Esophagus squamous epithelium (tissue), 5 donors: ENCODE measurements at places on chromosomes 1 and 21.

- DNase-seq, result no peak
These were observed 176.8 kb downstream of the FAF1 start for GRCh38 chr1:50783286-50783685.

- DNase-seq, result no peak
These were observed 61.1 kb downstream of the CD46 start for GRCh38 chr1:207812778-207813511.

GRCh38 chr1:35863881-35864625 lies 19.0 kb upstream of the AGO1 start:
- no peak for DNase-seq

DNA sequence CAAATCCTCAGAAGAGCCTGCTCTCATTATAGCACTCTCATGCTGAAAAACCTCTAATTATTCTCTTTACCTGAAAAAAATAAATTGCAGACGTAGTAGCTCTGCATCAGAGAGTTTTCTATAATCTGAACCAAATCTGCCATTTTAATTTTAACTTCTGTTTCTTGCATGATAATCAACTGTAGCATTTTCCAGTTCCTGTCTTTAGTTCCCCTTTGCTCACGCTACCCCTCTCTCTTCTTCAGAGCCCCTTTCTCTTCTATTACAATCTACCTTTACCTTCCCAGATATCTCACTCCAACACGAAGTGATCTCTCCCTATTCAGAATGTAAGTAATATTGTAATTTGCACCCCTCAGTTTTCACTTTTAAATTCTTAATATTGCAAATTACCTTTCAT lies 31.4 kb downstream of the FMO1 start:
- no peak for DNase-seq

DNA sequence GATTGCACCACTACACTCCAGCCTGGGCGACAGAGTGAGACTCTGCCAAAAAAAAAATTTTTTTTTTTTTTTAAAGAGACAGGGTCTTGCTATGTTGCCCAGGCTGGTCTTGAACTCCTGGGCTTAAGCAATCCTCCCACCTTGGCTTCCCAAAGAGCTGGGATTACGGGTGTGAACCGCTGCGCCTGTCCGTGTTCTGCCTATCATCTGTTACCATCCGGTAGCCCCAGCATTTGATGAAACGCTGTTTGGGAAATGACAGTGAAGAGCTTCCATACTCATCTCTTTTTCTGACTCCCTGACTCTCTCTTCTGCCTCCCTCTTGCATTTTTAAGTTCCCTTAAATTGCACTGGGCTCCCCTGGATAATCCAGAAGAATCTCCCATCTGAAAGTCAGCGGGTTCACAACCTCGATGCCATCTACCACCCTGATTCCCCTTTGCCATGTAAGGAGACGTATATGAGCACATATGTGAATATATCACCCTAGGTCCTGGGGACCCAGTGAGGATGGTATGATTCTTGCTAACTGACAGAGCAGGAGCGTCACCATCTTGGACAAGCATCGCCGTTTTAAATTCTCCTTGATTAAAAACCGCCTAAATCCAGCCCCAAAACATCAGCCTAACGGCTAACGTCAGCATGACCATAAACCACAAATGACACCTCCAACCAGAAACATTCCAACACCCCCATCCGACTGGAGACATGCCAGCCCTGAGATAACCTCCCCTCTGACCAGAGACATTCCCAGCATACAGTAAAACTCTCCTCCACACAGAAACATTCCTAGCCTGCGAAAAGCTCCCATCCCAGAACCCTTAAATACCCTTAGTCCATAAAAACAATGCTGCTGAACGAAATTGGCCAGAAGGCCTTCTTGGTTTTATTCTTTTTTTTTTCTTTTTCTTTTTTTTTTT lies 12.4 kb downstream of the TNFRSF8 start:
- DNase-seq, result no peak

DNA sequence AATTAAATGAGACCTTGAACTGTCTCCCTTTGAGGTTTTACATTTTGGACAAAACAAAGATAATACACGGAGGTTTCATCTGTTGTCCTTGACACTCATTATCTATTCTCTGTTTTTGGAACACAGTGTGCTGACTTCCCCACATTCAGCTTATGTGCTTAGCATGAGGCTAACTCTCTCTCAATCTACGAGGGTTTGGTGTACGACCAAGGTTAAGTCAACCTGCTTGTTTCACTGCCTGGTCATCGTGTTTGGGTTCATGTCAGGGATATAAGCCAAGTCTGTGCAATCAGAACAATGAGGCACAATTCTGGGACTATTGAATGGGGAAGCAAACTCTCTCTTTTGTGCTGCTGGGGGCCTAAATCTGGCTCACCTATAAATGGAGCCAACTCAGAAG lies 328.5 kb upstream of the USP25 start:
- no peak for DNase-seq

DNA sequence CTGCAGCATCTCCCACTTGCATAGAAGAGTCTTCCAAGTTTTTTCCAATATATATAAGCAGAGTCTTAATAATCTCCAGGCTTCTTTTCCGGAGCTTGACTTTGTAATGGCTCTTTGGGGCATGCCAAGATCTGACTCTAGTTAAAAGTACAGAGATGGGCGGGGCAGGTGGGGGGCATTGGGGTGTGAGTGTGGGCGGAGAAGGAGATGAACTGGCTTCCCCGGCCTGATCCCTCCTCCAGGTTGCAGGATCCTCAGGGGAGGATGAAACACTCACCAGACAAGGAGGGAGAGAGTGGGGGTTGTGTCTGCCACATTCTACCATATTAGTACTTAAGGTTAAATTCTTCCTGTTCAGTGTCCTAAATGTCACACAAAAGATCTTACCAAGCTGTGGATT lies 23.0 kb downstream of the S100A10 start:
- DNase-seq, result no peak

- no peak for DNase-seq
These were observed 620.2 kb downstream of the PLPP3 start for GRCh38 chr1:55959136-55959548.

DNA sequence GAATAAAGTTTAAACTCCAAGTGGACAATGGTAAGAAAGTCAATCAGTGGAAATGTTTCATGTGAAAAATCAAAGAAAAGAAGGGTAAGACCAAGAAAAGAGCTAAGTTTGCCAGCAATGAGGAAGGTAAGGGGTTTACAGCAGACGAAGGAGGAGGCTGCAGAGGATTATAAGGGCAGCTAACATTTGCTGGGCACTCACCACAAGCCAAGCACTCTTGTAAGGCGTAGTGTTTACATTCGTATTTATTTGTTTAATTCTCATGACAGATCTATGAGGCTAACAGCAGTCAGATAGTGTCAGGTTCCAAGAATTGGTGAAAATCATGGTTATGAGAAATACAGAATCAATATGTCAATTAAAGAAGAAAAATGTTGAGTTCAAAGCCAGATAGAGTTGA lies 75.2 kb upstream of the NGF start:
- DNase-seq, result no peak

DNA sequence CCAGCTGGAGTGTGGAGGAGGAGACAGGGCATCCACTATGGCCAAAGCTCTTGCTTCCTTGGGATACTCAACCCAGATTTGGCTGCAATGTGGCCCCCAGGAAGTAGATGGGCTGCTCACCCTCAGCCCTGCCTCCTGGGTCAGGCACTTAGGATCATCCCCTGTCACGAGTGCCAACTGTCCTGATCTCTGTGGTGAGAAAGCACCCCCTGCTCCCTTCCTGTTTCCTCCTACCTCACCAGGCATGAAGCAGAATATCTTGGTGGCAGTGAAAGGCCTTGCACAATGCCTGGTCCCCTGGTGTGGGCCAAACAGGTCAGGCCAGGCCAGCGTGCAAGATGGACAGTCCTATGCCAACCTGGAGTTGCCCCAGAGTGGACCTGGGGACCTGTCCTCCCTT lies 211.7 kb downstream of the GRIK3 start:
- no peak for DNase-seq

- DNase-seq, result no peak
These were observed 51.6 kb downstream of the CRB1 start for GRCh38 chr1:197319631-197320030.

DNA sequence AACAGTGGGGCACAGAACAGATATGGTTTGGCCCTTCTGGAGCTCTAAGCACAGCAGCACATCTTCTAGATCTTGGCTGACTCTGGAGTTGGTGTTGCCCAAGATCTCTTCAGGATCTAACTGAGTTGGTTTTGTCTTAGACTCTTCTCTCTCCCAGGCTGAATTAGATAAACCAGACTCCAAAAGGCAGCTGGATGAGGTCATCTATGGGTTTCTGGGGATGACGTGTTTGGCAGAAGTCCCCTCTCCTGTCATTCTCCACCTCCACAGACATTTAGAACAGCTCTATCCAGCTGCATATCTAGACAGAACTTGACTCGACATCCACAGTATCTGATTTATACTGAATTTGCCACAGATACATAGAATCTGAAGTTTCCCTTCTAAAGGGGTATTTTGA lies 75.3 kb downstream of the ST6GALNAC5 start:
- no peak for DNase-seq

- DNase-seq, result no peak
These were observed 16.4 kb upstream of the CGN start for GRCh38 chr1:151494741-151495281.

GRCh38 chr1:33222381-33222780 lies 33.9 kb upstream of the ZNF362 start:
- DNase-seq, result no peak

- DNase-seq, result no peak
These were observed 32.7 kb upstream of the SUCO start for GRCh38 chr1:172500207-172500606.

DNA sequence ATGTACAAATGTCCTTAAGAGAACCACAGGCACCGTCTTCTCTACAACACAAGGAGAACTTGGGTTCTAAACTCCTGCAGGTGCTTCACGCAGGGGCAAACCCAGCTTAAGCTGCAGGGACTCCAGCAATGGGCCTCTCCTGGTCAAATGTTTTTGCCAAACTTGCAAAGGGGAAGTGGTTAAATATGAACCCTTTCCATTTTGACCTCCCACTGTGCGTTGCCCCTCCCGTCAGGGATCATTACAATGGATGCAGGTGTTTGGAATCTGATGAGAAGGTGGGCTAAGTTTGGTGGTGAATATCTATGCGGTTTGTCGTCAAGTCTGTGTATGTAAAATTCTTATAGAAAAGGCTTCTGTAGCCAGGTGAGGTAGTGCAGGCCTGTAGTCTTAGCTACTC lies 29.1 kb upstream of the SLC25A33 start:
- no peak for DNase-seq

DNA sequence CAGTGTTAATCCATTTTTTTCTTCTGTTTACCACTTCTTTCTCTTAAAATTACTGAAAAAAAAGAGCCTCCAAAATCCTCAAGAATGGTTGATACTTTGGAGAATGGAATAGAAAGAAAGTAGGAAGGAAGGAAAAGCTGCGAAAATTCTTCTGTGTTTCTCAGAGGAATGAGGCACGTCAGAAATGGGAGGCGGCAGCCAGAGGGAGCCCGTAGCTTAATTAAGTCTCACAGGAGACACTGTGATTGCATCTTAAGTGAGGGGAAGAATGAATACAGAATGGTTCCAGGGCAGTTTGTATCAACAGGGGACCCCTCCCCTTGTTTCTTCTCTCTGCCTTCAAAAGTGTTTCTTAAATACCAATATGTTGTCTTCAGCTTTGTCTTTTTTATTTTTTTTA lies 1099.5 kb downstream of the PLA2G4A start:
- no peak for DNase-seq

- DNase-seq, result no peak
These were observed 28.3 kb downstream of the COL18A1 start for GRCh38 chr21:45433301-45433700.

GRCh38 chr1:210695026-210695425 lies 366.3 kb downstream of the HHAT start:
- DNase-seq, result no peak

DNA sequence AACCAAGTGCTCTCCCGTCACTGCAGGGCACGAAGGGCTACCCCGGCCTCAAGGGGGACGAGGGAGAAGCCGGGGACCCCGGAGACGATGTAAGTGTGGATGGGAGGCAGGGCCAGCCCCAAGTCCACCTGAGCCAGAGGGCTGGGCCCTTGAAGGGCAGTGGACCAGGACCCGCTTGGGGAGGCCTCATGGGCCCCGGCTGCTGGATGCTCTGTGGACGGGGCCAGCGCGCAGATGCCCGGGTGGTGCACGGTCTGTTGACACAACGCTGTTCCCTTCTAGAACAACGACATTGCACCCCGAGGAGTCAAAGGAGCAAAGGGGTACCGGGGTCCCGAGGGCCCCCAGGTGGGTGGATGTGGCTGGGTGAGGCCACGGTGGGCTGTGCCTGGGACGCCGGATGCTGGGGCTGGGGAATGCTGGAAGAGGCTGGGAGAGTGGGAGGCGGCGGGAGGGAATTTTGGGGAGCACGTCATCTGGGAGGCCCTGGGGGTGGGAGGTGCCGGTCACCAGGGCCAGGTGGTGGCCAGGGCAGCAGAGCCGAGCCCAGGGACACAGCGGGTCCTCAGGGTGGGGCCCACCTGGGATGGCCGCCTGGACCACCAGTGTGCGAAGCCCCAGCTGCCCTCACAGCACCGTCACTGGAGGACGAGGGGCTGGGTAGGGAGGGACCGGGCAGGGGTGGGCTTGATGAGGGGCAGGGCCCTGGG lies 17.5 kb downstream of the COL6A1 start:
- no peak for DNase-seq

DNA sequence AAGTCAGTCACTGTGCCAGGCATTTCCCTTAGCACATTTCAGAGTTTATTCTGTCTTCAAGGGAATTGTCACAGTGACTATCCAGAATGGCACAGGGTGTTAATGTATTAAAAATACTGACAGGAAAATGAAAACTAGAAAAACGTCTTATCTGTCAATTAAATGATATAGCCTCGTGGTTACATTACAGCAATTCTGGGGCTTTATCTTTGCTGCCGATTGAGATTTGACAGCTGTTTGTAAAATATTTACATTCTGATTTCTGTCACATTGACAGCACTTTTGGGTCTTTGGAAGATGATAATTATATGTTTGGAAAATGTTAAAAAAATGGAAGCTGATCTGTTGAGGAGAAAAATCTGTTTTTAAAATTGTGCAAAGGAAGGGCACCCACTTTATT lies 250.0 kb downstream of the CHRM3 start:
- no peak for DNase-seq

GRCh38 chr1:12040457-12041051 lies 21.3 kb downstream of the MIIP start:
- DNase-seq, result no peak

DNA sequence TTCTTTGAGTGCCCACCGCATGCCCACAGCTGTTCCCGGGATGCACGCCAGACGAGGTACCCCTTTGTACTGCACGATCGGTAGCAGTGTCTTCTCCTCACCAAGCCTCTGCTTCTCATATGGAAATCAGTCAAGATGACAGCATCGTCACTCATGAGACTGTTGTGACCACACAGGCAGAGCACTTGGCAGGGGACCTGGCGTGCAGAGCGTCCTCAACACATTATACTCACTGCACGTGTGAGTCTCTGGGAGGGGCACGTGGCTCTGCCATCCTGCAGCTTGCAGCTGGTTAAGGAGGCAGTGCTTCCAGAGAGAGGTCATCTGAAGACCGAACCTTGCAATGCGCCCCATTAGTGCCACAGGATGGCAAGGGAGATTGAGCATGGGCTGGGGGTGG lies 266.8 kb downstream of the NPHP4 start:
- no peak for DNase-seq
